ENCODE measurements at places on chromosomes 6 and 20.

- H3K4me1 ChIP-seq = no peaks in the 10 kb centered on the region
- no peak overlapping the region for H3K4me3 ChIP-seq
- no peaks in the 10 kb centered on the region for H3K36me3 ChIP-seq
- no peak for DNase-seq
- no peak overlapping the region for H3K27ac ChIP-seq
Measured at GRCh38 chr6:139712830-139713229, 338.4 kb upstream of the CITED2 start.

- no peak overlapping the region for H3K27ac ChIP-seq
- H3K27me3 ChIP-seq = no peaks in the 10 kb centered on the region
- no peaks in the 10 kb centered on the region for H3K36me3 ChIP-seq
- no peak for DNase-seq
- no peak overlapping the region for H3K4me3 ChIP-seq
Measured at GRCh38 chr6:86848986-86849385, 88.3 kb upstream of the HTR1E start.

DNA sequence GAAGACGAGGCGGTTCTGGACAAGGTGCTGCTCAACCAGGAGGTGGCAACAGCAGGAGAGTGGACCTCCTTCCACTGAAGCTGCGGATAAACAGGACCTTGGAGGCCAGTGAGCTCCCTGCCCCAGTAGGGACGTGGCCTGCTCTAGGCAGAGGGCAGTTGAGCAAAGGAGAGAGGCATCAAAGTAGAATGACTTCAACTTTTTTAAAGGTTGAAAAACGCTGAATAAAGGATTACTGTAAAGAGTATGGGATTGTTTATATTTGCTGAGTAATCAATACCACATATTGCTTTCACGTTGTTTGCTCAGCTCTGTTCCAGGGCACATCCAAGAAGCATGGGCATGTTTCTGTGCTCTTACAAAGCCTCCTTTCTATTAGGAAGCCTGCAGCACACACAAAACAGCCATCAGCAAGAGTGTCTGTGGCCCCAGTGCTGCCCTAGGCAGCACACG is 48.1 kb downstream of the ERMARD start:
- H3K4me3 ChIP-seq = no peak overlapping the region
- H3K4me1 ChIP-seq = peaks cover 18% of the 10 kb centered on the region
- no peak for DNase-seq
- no peak overlapping the region for H3K27ac ChIP-seq
- peaks cover 4% of the 10 kb centered on the region for H3K36me3 ChIP-seq
- peaks cover 43% of the 10 kb centered on the region for H3K27me3 ChIP-seq

DNA sequence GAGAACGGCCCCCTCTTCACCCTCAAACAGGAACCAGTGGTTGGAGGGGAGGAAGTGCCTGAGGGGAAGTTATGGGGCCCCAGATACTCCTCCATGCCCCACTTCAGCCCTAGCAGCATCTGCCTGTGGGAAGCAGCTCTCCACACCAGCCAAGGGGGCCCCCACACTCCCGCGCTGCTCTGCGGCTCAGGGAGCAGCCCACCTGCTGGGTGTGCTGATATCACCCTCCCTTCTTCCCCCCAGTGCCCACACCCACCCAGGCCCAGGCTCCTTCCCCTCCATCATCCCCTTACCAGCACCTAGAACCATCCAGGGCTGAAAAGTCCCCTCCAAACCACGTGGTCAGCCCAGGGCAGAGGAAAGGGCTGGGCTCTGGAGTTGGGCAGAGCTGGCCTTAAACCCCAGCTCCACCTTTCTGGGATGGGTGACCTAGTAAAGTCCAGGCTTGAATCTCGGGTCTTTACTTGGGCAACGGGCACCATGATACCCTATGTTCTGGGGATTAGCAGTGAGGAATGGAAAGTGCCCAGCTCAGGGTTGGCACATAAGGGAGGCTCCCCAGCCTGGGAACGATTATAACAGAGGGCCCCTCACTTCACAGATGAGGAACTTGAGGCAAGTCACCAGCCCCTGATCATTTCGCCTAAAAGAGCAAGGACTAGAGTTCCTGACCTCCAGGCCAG is 663 bp downstream of the LST1 start:
- H3K36me3 ChIP-seq = peaks cover 21% of the 10 kb centered on the region
- peaks cover 65% of the 10 kb centered on the region for H3K4me1 ChIP-seq
- H3K27me3 ChIP-seq = no peaks in the 10 kb centered on the region

- H3K4me1 ChIP-seq = no peaks in the 10 kb centered on the region
- no peak for DNase-seq
- no peaks in the 10 kb centered on the region for H3K36me3 ChIP-seq
Measured at GRCh38 chr6:112590326-112590725, 243.2 kb downstream of the RFPL4B start.

GRCh38 chr6:89411145-89412070 is 665 bp downstream of the RRAGD start:
- peaks cover 28% of the 10 kb centered on the region for H3K27me3 ChIP-seq
- peaks cover 8% of the 10 kb centered on the region for H3K36me3 ChIP-seq
- H3K4me1 ChIP-seq = peaks cover 10% of the 10 kb centered on the region
- peak; percentile 7 for DNase-seq

DNA sequence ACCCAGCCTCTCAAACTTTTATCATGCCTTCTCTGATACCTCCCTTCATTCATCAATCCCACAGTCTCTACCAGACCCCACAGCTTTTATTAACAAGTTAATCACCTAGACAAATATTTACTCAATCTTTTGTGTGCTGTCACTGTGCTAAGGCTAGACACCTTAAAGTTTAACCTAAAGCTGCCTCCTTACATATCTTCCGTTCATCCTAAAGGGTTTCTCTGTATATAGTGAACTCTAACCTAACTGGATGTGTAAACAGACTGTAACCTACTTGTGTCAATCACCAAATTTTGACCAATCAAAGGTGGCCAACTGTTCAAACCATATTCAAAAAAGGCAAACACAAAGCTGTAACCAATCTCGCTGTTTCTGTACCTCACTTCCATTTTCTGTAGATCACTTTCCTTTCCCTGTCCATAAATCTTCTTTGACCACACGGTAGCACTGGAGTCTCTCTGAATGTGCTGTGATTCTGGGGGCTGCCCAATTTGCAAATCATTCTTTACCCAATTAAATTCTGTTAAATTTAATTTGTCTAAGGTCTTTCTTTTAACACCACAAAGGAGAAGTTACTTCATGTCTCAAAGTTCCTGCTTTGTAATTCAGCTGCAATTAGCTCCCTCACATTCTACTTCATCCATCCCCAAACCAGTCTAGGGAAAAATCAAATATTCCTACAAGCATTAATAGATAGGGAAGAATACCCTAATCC is 72.5 kb downstream of the ARHGAP18 start:
- no peaks in the 10 kb centered on the region for H3K36me3 ChIP-seq
- no peak for DNase-seq
- H3K27me3 ChIP-seq = no peaks in the 10 kb centered on the region
- no peak overlapping the region for H3K4me3 ChIP-seq
- no peak overlapping the region for H3K27ac ChIP-seq
- H3K4me1 ChIP-seq = no peaks in the 10 kb centered on the region

GRCh38 chr6:20426177-20427082 is 24.8 kb downstream of the E2F3 start:
- H3K4me3 ChIP-seq = no peak overlapping the region

DNA sequence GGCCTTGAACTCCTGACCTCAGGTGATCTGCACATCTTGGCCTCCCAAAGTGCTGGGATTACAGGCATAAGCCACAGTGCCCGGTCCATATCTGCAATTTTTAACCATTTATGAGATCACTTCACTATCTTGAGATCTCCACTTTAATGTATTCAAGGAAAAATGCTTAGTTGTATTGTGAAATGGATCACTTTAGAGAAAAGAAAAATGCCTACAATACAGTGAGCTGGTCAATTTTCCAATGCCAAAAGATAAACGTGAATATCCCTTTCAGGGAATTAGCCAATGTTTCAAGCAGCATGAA is 82.8 kb upstream of the ZNF217 start:
- H3K4me3 ChIP-seq = no peak overlapping the region
- no peaks in the 10 kb centered on the region for H3K27me3 ChIP-seq
- DNase-seq = no peak
- H3K4me1 ChIP-seq = no peaks in the 10 kb centered on the region
- no peaks in the 10 kb centered on the region for H3K36me3 ChIP-seq

DNA sequence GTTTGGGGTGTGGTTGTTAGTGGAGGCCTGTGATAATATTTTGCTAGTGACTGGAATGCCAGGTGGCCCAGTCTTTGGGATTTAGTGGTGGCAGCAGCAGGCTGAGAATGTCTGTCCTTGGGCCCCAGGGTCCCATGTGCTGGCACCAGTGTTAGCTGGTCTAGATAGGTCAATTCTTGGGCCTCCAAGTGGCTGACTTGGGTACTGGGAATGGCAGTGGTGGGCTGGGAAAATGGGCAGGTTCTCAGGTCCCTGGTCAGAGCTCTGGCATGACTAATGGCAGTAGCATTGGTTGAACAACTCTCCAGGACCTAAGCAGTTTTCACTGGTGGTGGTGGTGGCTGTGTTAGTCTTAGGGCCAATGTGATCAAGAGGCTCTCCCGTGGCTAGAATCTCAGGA is 50.3 kb downstream of the OLIG3 start:
- H3K4me3 ChIP-seq = no peak overlapping the region
- no peak overlapping the region for H3K27ac ChIP-seq
- H3K27me3 ChIP-seq = no peaks in the 10 kb centered on the region
- DNase-seq = no peak
- no peaks in the 10 kb centered on the region for H3K36me3 ChIP-seq

DNA sequence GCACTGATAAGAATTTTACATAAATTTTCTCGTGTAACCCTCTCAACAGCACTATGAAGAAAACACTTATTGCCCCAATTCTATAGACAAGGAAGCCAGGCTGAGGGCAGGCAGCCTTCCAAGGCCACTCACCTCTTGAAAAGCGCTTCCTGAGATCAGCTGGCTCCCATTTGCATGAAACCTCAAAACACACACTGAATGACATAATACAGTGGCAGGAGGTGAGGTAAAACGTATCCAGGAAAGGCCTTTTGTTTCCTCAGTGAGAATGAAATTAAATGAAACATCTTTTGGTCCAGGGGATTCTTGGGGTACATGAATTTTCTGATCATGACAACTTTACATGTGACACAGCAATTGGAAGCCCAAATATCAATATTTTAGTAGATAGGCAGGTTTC is 112.5 kb downstream of the WDR27 start:
- H3K4me3 ChIP-seq = peak overlapping the region; percentile 54
- H3K27me3 ChIP-seq = no peaks in the 10 kb centered on the region
- peaks cover 30% of the 10 kb centered on the region for H3K4me1 ChIP-seq

- peaks cover 78% of the 10 kb centered on the region for H3K27me3 ChIP-seq
- H3K36me3 ChIP-seq = no peaks in the 10 kb centered on the region
- H3K4me1 ChIP-seq = no peaks in the 10 kb centered on the region
- no peak for DNase-seq
Measured at GRCh38 chr20:63508072-63508768, 9.3 kb upstream of the EEF1A2 start.

DNA sequence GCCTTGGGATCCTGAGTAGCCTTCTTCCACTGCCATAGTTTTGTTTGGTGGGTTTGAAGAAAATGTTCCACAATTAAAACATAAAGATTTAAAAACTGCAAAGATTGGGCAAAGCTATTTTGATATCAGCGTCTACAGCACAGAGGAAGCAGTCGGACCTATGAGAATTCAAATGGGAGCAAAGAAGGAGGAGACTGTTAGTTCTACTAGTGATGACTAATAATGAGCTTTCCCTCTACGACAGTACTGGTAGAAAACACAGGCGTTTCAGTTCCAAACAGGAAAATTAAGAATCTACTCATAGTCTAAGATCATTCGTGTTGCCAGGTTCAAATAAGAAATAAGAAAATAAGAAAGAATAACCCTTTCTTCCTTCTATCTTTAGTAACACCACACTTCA is 121.2 kb downstream of the INSM1 start:
- H3K27me3 ChIP-seq = no peaks in the 10 kb centered on the region
- H3K36me3 ChIP-seq = peaks cover 17% of the 10 kb centered on the region
- H3K27ac ChIP-seq = peak overlapping the region; percentile 21
- no peak for DNase-seq
- H3K4me3 ChIP-seq = no peak overlapping the region
- no peaks in the 10 kb centered on the region for H3K4me1 ChIP-seq

GRCh38 chr6:133945158-133945557 is 7.9 kb upstream of the TBPL1 start:
- no peak overlapping the region for H3K4me3 ChIP-seq
- no peaks in the 10 kb centered on the region for H3K36me3 ChIP-seq
- no peak for DNase-seq
- no peaks in the 10 kb centered on the region for H3K4me1 ChIP-seq

DNA sequence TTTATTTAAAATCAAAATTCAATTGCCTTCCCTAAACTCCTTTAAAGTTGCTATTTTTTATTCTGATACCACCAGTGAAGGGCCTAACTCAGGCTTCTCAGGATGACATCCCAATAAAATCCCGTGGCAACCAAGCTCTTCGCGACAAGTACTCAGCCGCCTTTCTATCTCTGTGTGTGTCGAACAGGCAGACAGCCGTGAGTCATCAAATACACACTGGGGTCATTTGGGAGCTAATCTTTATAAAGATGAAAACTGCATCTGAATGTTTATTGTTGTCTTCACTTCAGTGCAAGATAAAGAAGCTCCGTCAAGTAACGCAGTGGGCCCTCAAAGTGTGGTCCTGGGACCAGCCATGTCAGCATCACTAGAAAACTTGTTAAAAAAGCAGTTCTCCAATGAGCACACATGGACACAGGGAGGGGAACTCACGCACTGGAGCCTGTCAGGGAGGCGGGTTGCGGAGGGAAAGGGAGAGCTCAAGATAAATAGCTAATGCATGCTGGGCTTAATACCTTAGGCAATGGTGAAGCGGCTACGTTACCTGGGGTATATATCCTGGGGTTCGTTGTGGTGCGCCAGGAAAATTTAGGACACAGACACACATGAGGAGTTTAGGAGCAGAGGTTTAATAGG is 119.3 kb downstream of the RNF144B start:
- H3K4me1 ChIP-seq = peaks cover 4% of the 10 kb centered on the region
- no peak for DNase-seq
- H3K27me3 ChIP-seq = peaks cover 15% of the 10 kb centered on the region
- H3K27ac ChIP-seq = no peak overlapping the region
- H3K4me3 ChIP-seq = no peak overlapping the region

DNA sequence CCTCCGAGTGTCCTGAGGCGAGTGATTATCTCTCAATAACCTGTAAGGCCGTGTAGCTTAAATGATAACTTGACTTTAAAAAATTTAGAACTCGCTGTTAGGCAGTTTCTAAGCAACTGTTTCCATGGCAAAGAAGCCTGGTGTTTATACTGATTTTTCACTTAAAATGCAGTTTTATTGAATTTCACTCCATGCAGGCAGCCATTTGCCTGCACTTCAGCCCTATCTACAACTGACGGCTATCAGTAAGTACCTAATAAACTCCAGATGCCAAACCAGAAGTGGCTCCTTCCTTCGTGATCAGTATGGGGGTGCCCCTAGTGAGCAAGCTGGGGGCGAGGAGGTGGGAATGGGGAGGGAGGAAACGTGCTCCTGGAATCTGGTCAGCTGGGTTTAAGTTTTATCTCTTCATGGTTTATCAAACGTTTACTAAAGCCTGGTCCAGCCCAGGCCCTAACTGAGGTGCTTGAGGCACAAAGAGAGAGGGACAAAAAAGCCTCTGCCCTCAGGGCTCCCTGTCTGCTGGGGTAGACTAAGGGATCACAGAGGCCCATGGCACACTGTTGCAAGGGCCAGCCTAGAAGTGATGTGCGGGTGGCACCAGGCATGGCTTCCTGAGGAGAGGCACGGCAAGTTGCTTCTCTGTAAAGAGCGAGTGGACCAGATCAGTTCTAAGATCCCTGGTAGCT is 45.5 kb downstream of the TTI1 start:
- H3K4me3 ChIP-seq = no peak overlapping the region
- peaks cover 15% of the 10 kb centered on the region for H3K36me3 ChIP-seq
- H3K27ac ChIP-seq = no peak overlapping the region
- peaks cover 19% of the 10 kb centered on the region for H3K4me1 ChIP-seq
